ENCODE measurements at places on chromosomes 6 and 20. TPM values are rescaled to one million over a fixed set of nuclear protein-coding genes. Genes with fewer than 3 reads are reported as not detected.

DNA sequence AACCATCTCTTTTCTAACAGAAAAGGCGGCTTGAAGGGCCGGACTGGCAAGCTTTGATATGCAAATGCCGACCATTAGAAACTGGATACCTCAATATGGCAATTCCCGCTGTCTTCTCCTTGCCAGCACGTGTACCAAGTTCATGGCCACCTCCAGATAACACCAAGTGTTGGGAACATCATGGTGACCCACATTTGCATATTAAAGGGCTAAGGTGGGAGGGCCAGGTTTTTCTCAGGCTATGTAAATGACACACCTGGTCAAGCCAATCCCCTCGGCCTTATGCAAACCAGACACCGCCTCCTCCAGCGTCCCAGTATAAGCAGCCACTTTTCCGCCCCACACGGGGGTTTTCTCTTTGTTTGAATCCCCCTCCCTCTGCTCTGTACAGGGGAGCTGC, 110.7 kb downstream of the DACT2 start:
- DNase-seq, result no peak

The ULBP2 gene
- total RNA-seq, result 0.65 TPM

- peak; percentile 26 for DNase-seq
These were observed 22.9 kb downstream of the COL20A1 start for GRCh38 chr20:63315731-63316491.

The METTL24 gene
- total RNA-seq, result 0.91 TPM

The TRIM10 gene
- not detected for total RNA-seq

DNA sequence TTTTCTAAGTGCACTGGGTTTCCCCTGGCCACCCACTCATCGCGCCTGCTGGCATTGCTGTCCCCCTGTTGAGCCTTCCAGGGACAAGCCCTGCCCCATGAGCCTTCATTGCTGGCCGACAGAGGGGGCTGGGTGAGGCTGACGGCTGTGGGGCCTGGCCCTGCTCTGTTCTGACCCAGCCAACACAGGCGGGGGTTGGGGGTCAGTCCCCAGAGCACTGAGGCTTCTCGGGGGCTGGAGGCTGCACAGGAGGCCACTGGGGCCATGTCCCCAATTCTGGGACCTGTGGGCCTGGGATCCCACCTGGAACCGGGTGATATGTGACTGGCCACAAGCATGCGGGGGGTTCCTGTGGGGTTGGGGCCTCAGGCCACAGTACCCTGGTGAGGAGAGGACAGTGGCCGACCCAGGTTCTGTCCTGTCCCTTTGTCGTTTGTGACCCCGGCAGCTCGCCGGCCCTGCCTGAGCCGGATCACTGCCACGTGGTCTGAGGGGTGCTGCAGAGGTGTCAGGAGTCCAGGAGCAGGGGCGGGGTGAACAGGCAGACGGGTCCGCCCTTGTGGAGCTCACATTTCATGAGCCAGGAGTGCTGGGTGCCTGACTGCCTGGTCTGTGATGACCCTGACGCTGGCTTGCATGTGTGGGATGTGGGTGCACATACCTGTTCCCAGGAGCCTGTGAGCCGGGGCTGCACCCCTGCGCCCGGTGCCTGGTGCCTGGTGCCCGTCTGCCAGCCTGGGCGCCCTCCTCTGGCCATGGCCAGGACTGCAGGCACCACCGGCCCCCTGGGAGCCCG, 2.1 kb upstream of the COL20A1 start:
- DNase-seq, result peak; percentile 67

The ZSCAN16 gene
- total RNA-seq, result 1.2 TPM

The SLC22A7 gene
- total RNA-seq, result not detected

The MUC22 gene
- 0.19 TPM for total RNA-seq

The RRBP1 gene
- total RNA-seq, result 32.1 TPM

DNA sequence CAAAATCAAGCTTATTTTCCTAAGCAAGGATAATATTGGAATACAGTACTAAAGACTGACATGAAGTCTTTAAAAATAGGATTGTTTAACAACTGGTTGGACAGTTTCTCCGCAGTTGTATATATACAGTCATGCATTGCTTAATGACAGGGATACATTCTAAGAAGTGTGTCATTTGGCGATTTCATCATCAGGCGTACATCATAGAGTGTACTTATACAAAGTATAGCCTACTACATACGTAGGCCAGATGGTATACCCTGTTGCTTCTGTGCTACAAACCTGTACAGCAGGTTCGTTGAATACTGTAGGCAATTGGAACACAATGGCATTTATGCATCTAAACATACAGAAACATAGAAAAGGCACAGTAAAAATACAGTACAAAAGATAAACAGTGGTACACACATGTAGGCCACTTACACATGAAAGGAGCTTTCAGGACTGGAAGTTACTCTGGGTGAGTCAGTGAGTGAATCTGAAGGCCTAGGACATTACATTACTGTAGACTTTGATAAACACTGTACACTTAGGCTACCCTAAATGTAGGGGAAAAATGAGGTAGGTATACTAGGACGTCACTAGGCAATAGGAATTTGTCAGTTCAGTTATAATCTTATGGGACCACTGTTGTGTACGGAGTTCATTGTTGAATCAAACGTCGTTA, 20.1 kb downstream of the HECA start:
- DNase-seq, result no peak

DNA sequence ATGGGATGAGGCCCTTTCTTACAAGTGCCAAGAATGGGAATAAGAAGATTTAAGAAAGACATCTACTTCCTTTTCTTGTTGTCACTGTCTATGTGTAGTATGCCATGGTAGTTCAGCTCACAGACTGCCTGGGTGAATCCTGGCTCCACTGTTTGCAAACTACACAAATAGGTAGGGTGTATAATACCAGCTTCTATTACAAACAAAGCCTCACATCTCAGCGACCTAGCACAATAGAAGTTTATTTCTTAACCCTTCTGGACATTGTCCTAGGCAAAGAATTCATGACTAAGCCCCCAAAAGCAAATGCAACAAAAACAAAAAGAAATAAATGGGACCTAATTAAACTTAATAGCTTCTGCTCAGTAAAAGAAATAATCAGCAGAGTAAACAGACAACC, 74.5 kb downstream of the LINC00237 start:
- no peak for DNase-seq

DNA sequence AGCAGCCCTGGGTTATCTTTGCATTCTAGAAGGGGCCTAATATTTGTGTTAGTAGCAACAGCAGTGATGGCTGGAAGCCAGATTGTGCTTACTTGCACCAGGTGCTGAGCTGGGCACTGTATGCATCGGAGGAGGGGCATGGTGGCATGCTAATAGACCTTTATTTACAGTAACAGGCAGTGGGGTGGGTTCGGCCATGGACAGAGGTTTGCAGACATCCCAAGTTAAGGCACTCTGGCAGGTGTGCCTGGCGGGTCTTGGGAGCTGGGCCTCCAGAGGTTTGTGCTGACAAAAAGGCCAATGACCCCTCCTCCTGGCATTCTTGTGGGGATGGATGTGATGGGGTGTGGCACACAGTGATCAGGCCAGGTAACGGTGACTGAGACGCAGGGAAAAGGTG, 39.0 kb upstream of the CD93 start:
- DNase-seq, result no peak

The GABRR1 gene
- total RNA-seq, result not detected

The ID4 gene
- total RNA-seq, result 1.4 TPM

DNA sequence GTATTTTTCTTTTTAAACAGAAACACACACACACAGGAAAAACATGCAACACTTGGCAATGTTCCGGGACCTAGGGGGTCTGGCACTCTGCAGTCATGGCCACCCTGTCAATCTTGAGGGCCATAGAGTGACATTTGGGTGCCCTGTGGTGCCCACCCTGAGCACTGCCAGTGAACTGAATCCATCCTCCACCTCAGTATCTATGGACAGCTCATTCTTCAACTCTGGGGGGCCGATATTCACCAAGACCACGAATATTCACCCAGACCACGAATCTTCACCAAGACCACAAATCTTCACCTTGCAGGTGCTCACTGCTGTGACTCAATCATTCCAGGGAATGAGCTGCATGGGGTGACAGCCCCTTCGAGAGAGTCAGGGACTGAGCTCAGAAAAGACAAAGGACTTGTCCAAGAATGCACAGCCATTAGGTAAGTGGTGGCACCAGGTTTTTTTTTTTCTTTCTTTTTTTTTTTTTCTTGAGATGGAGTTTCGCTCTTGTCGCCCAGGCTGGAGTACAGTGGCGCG, 19.1 kb downstream of the SNAI1 start:
- DNase-seq, result no peak

GRCh38 chr6:21603082-21603952, 9.8 kb downstream of the SOX4 start:
- DNase-seq, result no peak

The PRSS35 gene
- total RNA-seq, result not detected

DNA sequence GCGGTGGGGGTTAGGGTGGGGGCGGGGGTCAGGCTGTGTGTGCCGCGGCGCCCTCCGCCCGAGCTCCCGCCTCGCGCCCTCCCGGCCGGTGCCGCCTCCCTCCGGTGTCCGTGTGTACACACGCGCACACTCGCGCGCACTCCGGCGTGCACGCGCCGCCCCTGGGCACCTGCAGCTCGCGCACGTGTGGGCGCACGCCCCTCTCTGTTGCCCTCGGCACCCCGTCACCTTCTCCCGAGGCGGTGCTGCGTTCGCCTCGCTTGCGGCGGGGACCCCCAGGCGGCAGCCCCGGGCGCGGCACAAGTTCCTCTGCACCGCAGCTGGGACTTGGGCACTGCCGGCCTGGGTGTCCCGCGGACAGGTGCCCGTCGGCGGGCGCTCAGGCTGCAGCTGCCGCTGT, 525 bp downstream of the MACROD2 start:
- peak; percentile 52 for DNase-seq

DNA sequence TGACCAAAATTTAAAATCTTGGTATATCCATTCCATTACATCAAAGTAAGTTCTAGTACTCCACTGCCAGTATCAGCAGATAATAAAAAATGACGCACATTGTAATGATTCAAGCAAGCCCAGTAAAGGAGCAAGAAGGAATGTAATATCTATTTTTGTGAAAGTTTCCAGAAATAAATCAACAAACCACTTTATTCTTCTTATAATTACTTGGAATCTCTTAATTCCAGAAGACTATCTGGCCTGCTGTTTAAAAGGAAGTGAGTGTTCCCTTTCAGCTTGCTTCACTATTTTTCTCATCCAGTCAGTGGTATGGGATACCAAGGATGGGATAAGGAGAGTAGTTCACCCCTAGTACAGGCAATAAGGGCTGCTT, 42.2 kb upstream of the DSE start:
- no peak for DNase-seq

- no peak for DNase-seq
These were observed 731 bp downstream of the TUBB2B start for GRCh38 chr6:3226481-3227362.

GRCh38 chr20:51740838-51741237, 27.4 kb downstream of the ATP9A start:
- DNase-seq, result no peak

The LPA gene
- total RNA-seq, result not detected

DNA sequence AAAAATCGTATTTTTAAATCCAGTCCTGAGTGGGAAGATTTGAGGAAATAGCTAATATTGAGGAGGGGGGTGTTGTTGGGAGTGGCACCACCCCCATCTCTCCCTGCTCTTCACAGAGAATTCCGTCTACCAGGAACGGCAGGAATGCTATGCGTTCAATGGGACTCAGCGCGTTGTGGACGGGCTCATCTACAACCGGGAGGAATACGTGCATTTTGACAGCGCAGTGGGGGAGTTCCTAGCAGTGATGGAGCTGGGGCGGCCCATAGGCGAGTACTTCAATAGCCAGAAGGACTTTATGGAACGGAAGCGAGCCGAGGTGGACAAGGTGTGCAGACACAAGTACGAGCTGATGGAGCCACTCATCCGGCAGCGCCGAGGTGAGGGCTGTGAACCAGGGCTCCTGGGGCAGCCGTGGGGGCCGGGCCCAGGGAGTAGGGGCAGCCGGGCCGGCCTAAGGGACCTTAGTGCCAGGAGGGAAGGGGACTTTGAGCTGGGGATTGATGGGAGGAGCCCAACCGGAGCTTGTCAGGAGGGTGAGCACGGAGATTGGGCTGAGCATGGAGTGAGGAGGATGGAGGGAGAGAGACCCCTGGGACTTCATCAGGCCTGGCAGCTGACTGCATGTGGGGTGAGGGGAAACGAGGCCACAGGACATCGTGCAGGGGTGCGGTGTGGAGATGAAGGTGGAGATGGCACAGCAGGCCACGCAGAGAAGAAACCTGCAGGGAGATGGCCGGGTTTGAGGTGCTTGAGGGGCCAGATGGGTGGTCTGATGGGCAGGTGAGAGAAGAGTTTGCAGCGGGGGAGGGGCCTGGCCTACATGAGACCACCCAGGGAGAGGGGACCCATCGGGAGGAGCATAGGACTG, 41.3 kb downstream of the HLA-DPB1 start:
- DNase-seq, result no peak

GRCh38 chr6:168450917-168451316, 9.9 kb downstream of the SMOC2 start:
- DNase-seq, result no peak

DNA sequence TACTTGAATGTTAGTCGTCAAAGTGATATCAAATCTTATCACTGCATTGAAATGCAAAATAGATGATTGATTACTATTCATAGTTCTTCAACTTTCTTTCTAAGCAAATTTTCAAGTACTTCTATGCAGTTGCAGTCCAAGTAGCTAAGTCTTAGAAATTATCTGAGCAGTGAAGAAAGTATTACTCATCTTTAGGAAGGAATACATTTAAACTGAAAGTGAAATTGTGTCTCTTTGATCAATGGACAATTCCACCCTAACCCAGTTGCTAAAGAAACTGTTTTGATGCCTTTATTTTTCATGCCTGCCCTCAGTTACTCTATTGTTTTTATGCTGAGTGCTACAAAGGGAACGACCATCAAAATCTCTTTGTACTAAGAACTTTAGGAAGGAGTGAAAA, 337.4 kb downstream of the GRIK2 start:
- DNase-seq, result no peak

GRCh38 chr20:51284176-51284575, 258.3 kb downstream of the NFATC2 start:
- no peak for DNase-seq

DNA sequence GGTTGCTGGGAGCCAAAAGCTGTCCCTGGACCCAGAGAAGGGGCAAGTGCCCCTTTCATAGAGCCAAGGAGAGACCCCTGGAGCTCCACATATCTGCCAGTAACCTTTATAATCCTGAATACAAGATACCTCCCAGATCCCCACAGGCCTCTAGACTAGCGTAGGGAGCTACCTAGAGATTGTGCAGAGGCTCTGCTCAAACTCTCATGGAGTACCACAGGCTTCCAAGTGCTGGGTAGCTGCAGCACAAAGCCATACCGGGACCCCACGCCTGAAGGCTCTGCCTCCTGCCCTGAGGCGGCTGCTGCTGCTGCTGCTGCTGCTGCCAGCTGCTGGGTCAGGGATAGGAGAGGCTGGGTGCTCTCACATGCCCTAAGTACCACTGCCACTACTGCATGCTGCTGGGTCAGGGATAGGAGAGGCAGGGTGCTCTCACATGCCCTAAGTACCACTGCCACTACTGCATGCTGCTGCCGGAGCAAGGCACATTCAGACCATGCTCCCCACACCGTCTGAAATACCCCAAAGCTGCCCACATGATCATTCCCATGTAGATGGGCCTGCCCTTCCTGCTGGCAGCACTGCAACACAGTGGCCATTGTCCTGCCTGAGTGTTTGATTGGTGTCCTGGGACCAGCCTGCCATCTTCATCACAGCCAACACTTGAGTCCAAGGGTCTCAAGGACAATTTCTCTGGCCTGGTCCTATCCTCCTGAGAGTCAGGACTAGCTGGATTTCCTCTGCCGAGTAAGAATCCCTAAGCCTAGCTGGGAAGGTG, 1434.3 kb upstream of the ADGRB3 start:
- no peak for DNase-seq

All from Right ventricle myocardium superior (tissue), 1 donor.